ENCODE measurements at places on chromosomes 16 and 17. TPM values are rescaled to one million over a fixed set of nuclear protein-coding genes. Genes with fewer than 3 reads are reported as not detected.

GGT6 gene
- 0.03 TPM for polyA plus RNA-seq

ALOX15B gene
- 0.09 TPM for polyA plus RNA-seq

MARVELD3 gene
- 0.01 TPM for polyA plus RNA-seq

CACNA1G gene
- 0.04 TPM for polyA plus RNA-seq

LGALS9B gene
- polyA plus RNA-seq = not detected

NUPR1 gene
- 141 TPM for polyA plus RNA-seq

PIK3R5 gene
- 0.20 TPM for polyA plus RNA-seq

GPRC5C gene
- polyA plus RNA-seq = 44.8 TPM

ICAM2 gene
- 50.0 TPM for polyA plus RNA-seq

IL17C gene
- not detected for polyA plus RNA-seq

G6PC3 gene
- 61.0 TPM for polyA plus RNA-seq

SLC52A1 gene
- 0.01 TPM for polyA plus RNA-seq

MTHFSD gene
- polyA plus RNA-seq = 4.3 TPM

CNTD1 gene
- polyA plus RNA-seq = 1.0 TPM

TCAP gene
- 2,116 TPM for polyA plus RNA-seq

ACSM5 gene
- 4.3 TPM for polyA plus RNA-seq

ZNF747 gene
- polyA plus RNA-seq = 6.8 TPM

LHX1 gene
- not detected for polyA plus RNA-seq

FBXL16 gene
- polyA plus RNA-seq = 0.10 TPM

KDM6B gene
- polyA plus RNA-seq = 6.3 TPM

DHODH gene
- polyA plus RNA-seq = 7.6 TPM

SMPD3 gene
- 0.08 TPM for polyA plus RNA-seq

PRCD gene
- polyA plus RNA-seq = 1.3 TPM

PTGES3L gene
- 59.5 TPM for polyA plus RNA-seq

ITGAD gene
- 0.01 TPM for polyA plus RNA-seq

All from psoas muscle (tissue), 8 donors.